Activated CD8-positive, alpha-beta memory T cell treated with anti-CD3 and anti-CD28 coated beads for 1 hour (primary cell): ENCODE measurements at places on chromosomes 5 and 9.

DNA sequence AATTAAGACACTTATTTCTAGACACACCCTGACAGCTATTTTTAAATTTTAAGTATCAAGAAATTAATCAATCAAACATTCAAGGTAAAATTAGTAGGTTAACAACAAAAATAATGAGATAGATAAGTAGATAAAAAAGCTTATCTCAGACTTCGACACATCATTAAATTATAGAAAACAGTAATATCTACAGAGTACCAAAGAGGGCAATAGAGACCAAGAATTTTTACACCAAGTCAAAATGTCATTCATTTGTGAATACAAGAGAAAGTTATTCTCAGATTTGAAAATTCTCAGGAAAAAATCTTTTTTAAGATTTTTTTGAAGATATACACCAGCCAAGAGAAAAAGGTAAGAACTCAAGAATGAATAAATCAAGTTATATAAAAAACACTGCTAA is 445.6 kb downstream of the ACTL7B start:
- no peak for DNase-seq

- no peak for DNase-seq
Measured at GRCh38 chr5:154966081-154966841, 25.4 kb downstream of the MRPL22 start.

DNA sequence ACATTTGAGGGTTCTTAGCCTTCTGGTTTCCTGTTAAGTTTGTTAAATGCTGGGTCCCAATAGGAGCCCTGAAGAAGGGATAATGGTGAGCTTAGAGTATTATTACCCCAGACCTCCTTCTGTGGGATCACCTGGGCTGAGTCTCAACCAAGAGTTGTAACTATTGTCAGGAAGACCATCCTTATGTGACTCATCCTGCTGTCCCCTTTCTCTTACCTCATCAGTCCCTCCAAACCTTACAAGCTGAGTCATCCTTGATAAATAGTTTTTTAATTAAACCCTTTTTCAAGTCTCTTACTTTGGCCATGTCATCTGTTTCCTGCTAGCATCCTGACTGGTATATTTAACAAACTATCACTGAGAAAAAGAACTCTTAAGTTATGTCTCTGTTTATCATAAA is 502.8 kb downstream of the LRRC70 start:
- no peak for DNase-seq

DNA sequence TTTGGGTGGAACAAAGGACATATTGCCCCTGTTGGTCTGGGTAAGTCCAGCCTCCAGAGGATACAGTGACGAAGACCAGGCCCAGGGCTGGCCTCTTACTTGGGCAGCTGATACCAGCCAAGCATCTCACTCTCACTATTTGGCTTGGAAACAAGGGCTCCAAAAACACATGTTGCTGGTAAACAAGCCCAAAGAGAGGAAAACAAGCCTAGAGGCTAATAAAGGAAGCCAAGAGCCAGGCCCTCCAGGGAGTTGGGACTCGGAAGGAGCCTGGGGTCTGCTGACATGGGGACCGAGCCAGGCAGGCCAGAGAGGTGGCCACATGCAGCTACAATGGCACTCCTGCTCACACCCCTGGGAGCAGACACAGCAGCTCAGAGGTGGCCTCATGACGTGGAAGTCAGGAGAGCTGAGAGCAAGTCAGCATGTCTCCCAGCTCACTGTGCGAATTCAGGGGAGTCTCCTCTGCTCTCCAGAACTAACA is 5.7 kb downstream of the SPARC start:
- DNase-seq, result no peak

- DNase-seq, result no peak
Measured at GRCh38 chr9:72151104-72151503, 1.9 kb downstream of the GDA start.

DNA sequence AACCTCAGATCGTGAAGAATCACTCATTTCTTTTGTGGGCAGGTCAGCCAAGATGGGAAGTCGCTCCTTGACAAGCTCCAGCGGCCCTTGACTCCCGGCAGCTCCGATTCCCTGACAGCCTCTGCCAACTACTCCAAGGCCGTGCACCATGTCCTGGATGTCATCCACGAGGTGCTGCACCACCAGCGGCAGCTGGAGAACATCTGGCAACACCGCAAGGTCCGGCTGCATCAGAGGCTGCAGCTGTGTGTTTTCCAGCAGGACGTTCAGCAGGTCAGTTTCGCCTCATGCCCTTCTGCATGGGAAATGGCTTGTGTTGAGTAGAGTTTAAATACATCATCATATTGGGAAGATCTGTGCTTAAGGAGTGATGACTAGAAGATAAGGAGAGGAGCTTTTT is 173.3 kb downstream of the TRIO start:
- no peak for DNase-seq
